PC-9 (cell line): ENCODE measurements at places on chromosomes 1 and 21.

GRCh38 chr1:202090994-202091393 is 31.7 kb upstream of the GPR37L1 start:
- DNase-seq, result peak; percentile 34

GRCh38 chr1:31920956-31921355 is 17.2 kb downstream of the PTP4A2 start:
- DNase-seq, result no peak

DNA sequence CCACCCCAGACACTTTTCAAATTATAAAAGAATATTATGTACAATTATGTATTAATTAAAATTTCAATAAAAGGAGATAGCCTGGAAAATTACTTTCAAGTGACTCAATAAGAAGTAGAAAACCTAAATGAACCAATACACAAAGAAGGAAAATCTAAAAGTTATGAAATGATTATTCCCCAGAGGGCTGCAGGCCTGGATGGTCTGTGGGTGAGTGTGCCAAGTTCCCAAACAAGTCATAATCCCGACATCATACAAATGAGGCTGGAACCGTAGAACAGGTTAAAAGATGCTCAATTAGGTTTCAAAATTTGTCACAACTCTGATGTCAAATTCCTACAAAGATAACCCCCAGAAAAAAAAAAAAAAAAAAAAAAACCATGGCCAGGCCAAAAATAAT is 12.7 kb downstream of the SPATC1L start:
- no peak for DNase-seq

DNA sequence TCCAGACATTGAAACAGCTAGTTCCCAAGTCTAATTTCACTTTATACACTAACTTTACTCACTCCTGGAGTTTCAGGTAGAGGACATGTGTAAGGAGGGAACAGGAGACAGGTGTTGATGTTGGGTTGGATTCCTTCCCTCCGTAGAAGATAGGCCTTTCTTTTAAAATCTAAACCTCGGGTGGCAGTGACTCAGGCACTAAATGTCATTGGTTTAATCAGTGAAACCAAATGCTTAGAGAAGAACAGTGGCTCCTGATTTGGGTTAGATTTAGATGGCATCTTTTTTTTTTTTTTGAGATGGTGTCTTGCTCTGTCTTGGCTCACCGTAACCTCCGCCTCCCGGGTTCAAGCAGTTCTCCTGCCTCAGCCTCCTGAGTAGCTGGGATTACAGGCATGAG is 7.2 kb downstream of the CAP1 start:
- DNase-seq, result no peak

- DNase-seq, result peak; percentile 55
These were observed 7.1 kb downstream of the FNDC7 start for GRCh38 chr1:108719656-108720435.

GRCh38 chr1:86084998-86085397 is 71.6 kb downstream of the COL24A1 start:
- no peak for DNase-seq

DNA sequence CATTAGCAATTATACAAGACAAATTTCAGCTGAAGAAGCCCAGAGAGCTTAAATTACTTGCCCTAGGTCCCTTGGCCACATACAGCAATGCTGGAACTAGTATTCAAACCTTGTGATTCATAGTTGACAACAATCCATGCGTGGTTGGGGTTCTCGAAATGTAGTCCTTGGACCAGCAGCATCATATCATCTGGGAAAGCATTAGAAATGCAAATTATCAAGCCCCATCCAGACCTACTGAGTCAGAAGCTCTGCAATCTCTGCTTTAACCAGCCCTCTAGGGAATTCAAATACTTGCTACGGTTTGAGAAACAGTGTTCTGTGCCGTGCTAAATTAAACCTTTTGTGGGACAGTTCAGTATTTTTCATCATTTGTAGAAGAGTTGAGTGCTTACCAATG is 65.1 kb downstream of the CLIC6 start:
- DNase-seq, result no peak

- no peak for DNase-seq
These were observed 1.5 kb upstream of the PRSS38 start for GRCh38 chr1:227813962-227814361.

- no peak for DNase-seq
These were observed 98.7 kb downstream of the WDR4 start for GRCh38 chr21:42780617-42781016.

DNA sequence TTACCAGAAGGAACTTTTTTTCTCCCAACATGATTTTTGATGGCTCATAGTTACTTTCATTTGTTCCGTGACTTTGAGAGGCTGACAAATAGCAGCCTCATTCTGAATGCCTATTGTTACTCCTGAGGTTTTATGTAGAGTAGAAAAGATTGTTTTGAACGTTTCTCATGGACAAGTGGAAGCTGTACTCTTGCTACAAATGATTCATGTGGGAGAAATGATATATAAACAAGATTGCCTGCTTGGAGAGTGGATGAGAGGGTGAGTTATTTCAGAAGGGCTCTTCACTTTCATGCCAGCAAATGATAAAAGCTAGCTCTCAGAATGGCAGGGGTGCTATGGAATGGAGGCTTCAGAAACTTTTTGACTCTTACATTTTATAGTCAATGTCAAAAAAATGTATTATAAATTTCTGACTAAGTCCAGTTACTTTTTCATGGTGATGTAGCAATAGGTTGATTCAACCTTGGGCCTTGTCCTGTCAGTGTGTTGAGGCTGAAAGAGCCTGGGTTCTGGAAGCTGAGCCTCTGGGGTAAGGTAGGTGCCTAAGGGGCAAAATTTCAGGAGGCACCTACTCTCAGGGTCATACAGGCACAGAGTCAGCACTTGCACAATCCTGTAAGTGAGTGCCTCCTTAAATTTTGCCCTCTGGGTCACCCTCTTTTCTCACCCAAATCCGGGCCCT is 19.4 kb downstream of the JUN start:
- DNase-seq, result no peak

GRCh38 chr1:191912517-191912916 is 245.7 kb upstream of the RGS18 start:
- DNase-seq, result no peak

- DNase-seq, result no peak
These were observed 6.7 kb downstream of the KYAT3 start for GRCh38 chr1:88985692-88986091.

GRCh38 chr1:27605796-27606707 is 2.1 kb upstream of the AHDC1 start:
- DNase-seq, result no peak

- DNase-seq, result no peak
These were observed 3.1 kb downstream of the GNG4 start for GRCh38 chr1:235646463-235646862.

- peak; percentile 88 for DNase-seq
These were observed 183.6 kb upstream of the RUNX1 start for GRCh38 chr21:35232545-35233176.

DNA sequence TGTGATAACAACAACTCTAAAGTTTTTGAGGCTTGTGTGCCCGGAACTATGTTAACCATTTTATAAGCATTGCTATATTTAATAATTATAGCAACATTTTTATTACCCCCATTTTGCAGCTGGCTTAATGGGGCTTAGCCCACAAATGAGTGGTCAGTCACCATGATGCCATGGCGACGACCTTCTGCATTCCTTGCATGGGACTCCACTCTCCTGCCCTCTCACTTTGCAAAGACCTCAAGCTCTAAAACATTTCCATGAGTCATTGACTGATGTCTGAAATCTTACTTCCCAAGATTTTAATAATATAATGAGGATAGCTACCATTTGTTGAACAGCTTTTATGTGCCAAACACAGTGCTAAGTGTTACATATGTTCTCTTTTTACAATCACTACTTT is 15.4 kb downstream of the NGF start:
- DNase-seq, result no peak

- no peak for DNase-seq
These were observed 2.9 kb upstream of the SLC2A7 start for GRCh38 chr1:9028921-9029705.

DNA sequence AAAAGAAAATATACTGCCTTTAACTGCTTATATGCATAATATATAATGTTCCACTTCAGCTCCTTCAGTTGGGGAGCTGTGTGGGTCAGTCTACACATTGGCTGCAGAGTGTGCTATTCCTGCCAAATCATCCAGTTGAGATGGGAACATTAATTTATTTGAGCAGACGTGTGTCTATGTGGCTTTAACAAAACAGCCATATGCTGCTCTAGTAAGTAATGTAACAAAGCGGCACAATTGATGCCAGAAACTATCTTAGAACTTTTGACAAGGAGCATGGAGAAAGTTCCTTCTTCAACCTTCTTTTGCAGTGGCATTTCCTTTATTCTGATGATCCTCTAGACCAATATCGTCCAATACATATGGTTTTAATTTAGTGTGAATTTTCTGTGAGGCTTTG is 285.9 kb upstream of the C1orf87 start:
- no peak for DNase-seq

DNA sequence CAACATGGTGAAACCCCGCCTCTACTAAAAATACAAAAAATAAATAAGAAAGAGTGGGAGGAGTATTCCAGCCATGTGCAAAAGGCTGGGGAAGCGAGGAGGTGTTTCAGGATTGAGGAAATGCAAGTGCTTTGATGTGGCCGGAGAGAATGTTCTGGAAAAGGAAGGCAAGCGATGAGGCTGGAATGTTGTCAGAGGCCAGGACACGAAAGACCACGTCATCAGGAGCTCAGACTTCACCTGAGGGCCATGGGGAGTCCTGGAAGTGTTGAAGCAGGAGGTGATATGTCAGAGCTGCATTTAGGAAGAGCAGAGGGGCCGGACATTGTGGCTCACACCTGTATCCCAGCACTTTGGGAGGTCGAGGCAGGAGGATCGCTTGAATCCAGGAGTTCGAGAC is 10.9 kb upstream of the THEMIS2 start:
- no peak for DNase-seq

DNA sequence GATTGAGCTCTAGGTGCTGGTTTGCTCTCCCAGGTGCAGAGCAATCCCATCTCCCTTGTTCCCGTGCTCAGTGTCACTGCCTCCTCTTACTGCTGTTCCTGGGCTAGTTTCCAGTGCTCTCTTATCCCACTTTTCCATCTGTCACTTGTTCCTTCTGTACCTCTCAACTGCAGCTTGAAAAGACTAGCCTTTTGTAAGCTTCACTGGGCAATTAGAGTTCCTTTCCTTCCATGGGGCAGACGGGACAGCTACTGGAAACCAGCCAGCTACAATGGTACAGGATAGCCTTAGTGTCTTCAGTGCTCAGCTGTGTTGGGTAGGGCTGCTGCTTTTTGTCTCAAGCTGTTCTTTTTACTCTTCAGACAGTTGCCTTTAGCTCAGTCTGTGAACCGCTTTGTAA is 31.6 kb downstream of the AGT start:
- DNase-seq, result no peak

DNA sequence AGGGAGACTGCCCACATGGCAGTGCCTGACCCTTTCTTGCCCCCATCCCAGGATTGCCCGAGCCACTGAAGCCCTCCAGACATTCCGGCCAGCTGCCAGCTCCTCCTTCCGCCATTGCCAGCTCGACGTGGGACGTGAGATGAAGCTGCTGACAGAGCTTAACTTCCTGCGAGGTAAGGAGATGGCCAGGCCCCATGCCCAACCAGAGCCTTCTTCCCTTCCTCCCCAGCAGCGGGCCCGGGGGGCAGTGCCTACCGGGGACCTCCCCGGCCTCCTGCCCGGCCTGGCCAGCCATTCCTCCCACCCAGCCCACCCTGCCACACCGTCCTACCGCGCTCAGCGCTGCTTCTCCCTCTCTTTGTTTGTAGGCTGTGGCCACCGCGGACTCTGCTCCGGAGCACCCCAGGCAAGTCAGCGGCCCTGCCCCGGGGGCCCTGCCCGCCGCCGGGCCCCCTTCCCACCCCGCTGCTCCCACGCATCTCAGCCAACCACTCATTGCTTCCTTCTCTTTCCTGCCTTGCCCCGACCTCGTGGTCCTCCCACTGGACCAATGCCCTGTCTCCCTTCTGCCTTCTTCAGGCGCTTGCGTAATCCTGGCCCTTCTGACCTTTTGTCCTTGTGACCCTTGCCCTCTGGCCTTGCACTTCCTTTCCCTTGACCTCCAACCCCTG is 4.9 kb downstream of the TRIM46 start:
- DNase-seq, result no peak

DNA sequence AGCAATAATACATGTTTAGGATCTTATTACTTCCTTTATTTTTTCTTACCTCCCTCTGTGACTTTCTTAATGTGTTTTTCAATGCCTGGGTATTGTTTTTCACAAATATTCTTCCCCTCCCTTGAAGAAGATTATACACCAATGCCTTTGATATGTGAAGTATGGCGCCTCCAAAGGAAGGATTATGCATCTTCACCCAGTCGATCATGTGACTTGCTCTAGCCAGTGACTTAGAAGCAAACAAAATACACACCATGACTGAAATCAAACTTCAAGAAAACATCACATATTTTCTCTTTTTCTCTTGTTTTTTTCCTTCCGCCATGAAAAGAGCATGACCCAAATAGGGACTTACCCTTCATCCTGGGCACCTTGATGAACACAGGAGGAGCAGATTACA is 297.1 kb downstream of the NCAM2 start:
- DNase-seq, result no peak

- no peak for DNase-seq
These were observed 80.2 kb downstream of the LRRC8D start for GRCh38 chr1:89900791-89901708.

DNA sequence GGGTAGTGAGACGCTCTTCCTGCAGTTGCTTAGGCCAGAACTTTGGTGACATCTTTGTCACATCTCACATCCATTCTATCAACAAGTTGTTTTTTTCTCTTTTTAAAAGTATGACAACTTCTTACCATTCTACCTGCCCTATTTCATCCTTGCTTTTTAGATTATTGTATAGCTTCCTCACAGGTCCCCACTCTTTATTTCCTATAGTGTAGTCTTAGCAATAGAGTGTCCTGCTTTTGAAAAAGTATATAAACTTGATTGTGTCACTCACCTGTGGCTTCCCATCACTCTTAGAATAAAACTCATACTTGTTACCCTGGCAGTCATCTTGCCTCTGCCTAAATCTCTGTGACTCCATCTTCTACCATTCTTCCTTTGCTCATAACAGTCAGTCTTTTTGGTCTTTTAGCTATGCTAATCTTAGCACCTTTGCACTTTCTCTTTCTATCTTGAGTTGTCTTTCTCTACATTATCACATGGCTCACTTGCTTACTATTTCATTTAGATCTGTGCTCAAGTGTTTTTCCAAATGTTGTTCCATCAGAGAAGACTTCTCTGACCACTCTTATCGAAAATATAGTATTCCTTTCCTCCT is 9.5 kb downstream of the CDC73 start:
- DNase-seq, result no peak

- peak; percentile 93 for DNase-seq
These were observed 897 bp downstream of the EPHX4 start for GRCh38 chr1:92030656-92031107.

DNA sequence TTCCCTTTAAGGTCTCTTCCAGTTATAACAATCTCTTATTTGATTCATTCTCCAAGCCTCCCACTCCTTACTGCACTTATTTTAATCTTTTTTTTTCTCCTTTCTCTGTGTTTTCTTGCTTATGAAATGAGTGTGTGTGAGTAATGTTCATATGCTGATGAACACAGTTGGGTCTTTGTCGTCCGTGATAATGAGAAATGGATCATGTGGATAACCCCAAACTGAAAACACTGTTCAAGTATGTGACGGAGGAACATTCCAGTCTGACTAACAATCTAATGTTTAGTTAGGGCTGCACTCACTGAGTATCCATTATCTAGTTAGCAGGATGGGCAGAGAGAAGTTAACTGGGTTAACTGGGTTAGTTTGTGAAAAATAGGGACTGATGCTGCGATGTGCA is 253.1 kb upstream of the DUSP10 start:
- no peak for DNase-seq
